ENCODE measurements at places on chromosomes 1 and 21. TPM values are rescaled to one million over a fixed set of nuclear protein-coding genes. Genes with fewer than 3 reads are reported as not detected.
A peak's percentile ranks its signal among the peaks of the same experiment; 100 is the strongest.

Gene USP21
- total RNA-seq = 12.3 TPM

Gene KIF1B
- total RNA-seq = 82.0 TPM

Gene ERG
- 37.9 TPM for total RNA-seq

Gene DYNLT4
- 0.69 TPM for total RNA-seq

Gene NPPA
- total RNA-seq = 279 TPM

Gene LCE3E
- total RNA-seq = not detected

Gene RBM15
- 14.1 TPM for total RNA-seq

DNA sequence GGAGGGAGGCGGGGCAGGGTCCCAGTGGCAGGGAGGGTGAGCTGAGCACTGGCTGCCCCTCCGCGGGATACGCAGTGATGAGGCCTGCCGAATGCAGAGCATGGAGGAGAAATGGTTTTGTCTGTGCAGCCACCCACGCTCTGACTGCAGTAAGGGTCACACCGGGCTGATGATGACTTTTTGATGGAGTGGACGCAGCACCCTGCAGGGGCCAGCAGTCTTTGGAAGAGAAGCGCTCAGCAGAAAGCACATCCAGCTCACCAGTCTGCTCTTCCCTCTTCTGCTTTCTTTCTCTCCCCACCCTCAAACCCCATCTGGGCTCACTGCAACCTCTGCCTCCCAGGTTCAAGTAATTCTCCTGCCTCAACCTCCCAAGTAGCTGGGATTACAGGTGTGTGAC is 61.9 kb upstream of the ATP1A1 start:
- DNase-seq = no peak

DNA sequence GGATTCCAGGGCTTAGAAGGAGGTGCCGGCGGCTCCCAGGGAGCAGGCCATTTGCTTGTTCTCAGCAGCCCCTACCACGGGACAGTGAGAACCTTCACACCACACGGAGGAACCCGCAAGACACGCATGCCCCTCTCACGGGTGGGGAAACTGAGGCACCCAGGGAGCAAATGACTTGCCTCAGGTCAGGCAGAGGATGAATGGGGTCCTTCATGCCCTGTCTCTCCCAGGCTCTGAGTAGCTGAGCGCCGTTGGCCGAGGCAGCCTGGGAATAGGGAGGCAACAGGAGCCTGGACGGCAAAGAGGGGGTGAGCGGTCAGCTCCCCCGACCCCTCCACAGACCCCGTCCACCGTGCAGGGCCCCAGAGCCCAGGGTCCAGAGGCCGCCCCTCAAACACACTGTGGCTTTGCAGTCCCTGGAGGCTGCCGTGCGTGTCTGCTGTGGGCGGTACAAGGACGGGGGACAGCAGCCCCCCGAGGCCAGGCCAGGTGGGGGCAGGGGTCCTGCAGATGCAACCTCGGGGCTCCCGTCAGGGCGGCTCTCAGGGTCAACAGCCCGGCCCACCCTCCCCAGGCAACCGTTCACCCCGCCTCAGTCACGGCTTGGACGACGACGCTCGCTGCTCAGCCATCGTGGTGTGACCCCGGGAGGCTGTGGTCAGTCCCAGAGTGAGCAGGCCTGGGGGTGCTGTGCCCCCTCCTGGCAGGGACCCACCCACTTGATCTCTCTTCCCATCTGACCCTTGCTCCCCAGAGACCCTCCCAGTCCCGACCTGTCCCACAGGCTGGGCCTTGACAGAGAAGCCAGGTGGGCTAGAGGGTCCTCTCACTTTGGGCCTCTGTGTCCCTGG is 15.8 kb upstream of the COL6A2 start:
- DNase-seq = no peak

- DNase-seq = no peak
Measured at GRCh38 chr1:220710333-220710732, 20.2 kb downstream of the C1orf115 start.

DNA sequence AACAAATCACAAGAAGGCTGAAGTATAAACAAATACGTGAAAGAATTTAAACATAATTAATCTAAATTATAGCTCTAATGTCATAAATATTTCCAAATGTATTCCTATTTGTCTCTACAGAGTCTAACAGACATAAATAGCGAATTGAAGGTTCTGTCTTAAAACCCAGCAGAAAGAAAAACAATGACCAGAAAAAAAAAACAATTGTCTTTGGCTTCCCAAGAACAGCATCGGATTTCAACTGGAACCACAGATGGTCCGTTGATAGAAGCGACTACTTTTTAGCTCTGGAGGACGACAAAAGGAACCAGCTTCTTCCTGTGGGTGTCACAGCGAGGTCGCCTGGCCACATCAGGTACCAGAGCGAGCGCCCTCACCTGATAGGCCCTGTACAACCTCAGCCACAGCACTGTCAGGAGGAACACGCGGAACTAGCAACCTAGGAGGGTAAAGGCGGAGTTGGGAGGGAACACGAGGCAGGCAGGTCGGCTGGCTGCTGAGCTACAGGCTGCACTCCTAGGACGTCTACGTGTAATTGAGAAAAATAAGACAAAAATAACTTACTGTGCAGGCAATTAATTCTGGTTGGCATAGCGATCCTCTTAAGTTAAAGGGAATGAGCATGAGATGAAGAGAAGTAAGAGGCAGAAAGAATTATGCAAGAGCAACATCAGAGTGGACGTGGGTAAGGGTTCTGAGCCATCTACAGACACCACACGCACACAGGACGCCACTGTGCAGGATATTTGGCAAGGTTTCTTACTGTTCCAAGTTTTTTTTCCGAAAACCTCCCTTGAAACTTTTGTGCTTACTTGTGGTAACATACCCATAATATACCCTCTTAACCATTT is 16.7 kb upstream of the PRDM15 start:
- no peak for DNase-seq

DNA sequence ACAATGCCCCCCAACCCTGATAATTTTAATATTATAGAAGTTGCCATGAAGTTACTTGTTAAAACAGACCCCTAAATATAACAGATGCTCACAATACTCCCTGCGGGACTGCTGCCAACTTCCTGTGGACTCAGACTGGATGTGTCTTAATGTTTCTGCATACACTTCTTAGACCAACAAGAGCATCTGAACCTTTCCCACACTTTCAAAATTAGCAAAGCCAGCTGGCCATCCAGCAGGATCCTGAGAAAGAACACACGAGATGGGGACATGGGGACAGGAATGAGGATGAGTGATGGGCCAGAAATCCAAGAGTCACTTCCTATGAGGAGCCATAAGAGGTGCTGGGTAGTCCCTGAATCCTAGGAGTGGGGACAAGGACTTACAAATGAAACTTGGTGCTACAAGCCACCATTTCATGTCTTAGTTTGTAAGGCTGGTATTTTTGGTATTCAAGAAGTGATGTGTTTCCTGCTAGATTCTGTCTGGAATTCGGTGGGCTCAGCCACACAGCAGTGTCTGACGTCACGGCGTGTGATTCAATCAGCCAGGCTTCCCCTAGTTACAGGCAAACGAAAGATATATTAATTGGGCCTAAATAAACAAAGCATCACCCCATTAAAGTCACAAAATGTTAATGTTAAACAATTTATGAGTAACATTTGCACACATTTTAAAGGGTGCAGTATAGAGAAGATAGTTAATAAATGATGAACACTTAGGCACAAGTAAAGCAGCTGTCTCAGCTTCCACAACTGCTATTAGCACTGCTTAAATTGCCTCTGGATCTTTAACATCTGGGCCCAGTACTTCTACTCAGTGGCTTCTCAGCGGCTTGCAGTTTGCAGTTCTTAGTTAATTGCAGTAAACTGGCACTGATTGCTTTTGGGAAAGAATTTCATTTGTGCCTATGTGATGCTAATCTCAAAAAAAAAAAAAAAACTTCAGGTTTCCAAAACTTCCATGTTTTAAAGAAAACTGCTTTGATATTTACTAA is 41.2 kb upstream of the RGS8 start:
- DNase-seq = peak; percentile 24

DNA sequence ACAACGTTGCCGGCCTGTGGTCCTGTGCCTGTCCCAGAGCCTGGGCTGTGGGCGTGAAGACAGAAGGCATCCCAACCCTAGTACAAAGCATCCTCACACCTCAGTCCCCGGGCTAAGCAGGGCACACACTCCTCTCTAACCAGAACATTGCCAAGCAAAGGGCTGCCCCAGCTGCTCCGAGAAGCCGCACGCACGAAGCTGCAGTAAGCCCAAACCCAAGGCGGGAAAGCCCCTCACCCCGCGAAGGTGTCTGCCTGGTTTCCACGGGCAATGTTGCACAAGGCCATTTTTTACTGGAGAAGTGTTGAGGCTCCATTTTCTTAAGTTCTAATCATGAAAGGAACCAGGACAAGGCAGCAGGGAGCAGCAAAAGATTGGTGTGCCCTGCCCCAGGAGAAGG is 519.0 kb downstream of the NPHP4 start:
- no peak for DNase-seq

DNA sequence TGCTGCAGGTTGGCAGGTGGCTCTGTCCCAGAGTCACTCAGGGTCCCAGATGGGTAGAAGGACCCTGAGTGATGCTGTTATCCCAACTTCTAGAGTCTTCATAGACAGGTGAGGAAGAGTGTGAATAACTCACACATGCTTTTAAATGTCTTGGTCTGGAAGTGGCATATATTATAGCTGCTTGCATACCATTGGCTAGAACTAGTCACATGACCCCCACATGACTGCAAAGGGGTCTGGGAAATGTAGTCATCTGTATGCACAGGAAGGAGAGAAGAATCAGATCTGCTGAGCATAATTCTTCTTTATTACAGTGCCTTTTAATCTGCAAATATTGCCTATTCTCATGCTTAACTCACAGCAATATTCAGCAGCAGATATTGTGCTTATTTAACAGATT is 28.2 kb upstream of the KLHDC7A start:
- DNase-seq = no peak

DNA sequence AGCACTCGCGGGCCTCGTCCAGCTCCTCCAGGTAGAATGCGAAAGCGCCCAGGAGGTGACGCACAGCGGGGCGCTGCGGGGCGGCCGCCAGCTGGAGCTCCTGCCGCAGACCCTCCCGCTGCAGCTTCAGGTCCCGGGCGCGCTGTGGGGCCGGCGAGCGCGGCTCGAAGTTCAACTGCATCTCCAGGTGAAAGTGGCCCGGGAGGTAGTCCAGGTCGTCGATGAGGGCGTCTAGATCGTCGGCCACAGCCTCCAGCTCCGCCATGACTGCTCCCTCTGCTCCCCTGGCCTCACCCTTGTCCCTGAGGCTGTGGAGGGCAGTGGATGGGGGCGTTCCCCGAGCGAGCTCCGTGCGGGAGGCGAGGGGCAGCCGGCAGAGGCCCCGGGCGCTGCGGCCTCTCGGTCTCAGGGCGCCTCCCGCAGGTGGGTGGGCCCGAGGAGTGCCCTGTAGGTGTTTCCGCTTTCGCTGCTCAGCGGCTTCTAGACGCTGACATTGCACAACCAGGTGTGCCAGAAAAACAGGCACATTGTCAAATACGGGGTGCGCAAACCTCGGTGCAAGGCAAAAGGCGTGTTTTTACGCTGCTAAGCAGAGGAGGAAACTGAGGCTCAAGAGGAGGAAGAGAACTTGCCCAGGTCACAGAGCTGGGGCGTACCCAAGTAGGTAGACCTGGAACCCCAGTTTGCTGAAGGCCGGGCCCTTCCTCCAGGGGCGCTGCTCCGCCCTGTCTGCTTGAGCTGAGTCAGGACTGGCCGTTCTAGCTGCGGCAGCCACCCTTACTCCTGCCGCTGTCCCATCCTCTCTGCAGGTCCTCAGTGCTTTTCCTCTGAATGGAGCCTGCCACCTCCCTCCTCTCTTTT is at the start of gene TTC22:
TSS of gene TTC22 (minus strand) at position 425 of the 861 bp plus-strand sequence. CDS start at position 265, 160 bp downstream.
- DNase-seq = no peak

DNA sequence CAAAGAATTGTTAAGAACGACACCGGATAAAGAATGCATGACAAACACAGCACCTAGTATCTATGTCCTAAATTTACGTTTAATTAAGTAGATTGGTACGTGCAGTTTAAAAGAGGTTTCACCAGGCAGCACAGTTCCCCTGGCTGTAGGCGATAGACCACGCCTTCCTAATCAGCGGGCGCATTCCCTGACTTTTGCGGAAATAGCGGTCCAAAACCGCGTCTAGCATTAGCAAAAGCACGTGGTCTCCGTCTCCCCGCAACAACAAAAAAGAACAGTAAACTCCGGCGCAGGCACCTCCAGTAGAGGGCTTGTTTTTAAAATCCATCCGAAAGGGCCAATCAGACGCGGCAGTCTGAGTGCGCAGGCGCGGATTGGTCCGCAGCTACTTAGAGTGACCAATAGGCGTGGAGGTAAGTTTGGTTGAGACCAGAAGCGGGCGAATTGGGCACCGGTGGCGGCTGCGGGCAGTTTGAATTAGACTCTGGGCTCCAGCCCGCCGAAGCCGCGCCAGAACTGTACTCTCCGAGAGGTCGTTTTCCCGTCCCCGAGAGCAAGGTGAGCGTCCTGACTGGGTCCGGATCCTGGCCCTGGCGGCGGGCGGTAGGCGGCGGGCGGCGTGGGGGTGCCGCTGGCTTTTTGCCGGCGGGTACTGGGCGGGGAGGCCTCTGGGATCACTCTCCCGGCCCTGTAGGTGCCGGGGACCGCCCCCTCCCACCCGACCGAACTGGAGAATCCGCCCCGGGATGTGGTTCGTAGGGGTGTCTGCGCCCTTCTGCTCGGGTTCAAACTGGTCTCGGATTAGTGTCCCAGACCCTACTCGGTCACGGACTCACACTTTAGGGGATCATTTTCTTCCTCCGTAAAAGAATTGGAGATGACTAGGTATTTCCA is at the start of gene CENPF:
TSS of gene CENPF (plus strand) at position 432 of the 894 bp plus-strand sequence. CDS start 10,560 bp downstream, outside the sequence.
- DNase-seq = peak; percentile 93

GRCh38 chr1:170675865-170676264 is 11.9 kb downstream of the PRRX1 start:
- DNase-seq = no peak

DNA sequence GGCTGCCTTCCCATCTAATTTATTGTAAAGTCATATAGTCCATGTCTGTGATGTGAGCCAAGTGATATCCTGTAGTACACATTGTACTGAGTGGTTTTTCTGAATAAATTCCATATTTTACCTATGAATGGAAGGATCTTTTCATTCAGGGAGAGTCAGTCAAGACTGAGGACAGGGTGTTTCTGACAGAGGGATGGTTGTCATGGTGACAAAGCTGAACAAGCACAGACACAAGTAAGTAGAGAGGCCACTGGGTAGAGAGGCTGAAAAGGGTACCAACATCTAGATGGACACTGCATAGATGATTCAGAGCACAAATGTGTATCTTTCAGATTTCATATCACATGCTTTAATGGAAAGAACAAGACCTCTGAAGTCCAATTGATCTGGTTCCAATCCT is 22.6 kb upstream of the IL20 start:
- no peak for DNase-seq

Measured in heart left ventricle (tissue), 16 donors.